ENCODE measurements at places on chromosomes 2 and 18.

GRCh38 chr2:232321156-232321816, 57.3 kb upstream of the ALPP start:
- no peak for DNase-seq

DNA sequence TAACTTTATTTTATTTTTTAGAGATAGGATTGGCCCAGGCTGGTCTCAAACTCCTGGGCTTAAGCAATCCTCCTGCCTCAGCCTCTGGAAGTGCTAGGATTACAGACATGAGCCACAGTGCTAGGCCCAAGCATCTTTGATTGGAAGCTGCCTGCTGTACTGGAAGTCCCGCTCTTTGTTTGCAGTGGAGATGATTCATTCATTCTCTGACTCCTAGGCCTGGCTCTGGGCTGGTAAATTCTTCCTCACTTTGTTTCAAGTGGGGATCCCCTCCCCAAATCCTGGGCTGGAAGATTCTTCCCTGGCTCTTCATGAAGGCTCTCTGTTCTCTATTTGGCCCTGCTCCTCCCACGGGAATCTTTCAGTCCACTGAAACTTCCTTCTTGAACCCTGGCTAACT, 81.9 kb downstream of the NEURL3 start:
- DNase-seq = no peak

DNA sequence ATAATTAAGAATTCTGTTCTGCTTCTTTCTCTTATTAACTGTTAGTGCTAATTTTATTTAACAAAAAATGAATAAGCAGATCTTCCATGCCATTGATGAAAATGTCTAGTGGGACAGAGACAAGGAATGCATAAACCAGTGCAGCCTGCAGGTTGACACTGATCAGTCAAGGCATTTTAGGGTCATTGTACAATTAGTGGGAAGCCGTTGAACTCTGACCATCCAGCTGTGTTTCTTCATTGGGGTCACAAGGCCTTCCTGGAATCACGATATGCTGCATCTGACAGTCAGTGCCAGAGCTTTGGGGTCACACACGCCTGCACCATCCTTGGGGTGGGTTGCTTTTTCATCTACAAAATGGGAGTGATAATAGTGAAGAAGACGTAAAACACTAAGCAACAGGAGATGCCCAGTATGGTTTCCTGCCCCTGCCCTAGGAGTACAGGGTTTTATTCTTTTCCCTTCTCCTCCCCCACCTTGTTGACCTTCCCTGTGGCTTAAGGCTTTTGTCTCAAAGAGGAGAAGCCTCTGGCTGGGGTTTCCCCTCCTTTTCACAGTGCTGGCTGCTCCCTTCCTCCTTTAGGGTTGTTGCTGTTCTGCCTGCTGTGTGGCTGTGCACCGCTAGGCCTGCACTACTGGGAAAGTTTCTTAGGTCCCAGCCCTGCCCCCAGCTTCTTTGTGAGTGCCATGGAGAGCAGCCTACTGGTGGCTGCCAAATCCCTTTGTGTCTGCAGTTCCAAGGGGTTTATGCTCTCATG, 245.6 kb downstream of the TPGS2 start:
- no peak for DNase-seq

GRCh38 chr2:85611705-85612587, at the start of gene C2orf68:
Gene C2orf68 (minus strand): TSS chr2:85612066. CDS start chr2:85611984, 82 bp downstream.
- peak; percentile 93 for DNase-seq

DNA sequence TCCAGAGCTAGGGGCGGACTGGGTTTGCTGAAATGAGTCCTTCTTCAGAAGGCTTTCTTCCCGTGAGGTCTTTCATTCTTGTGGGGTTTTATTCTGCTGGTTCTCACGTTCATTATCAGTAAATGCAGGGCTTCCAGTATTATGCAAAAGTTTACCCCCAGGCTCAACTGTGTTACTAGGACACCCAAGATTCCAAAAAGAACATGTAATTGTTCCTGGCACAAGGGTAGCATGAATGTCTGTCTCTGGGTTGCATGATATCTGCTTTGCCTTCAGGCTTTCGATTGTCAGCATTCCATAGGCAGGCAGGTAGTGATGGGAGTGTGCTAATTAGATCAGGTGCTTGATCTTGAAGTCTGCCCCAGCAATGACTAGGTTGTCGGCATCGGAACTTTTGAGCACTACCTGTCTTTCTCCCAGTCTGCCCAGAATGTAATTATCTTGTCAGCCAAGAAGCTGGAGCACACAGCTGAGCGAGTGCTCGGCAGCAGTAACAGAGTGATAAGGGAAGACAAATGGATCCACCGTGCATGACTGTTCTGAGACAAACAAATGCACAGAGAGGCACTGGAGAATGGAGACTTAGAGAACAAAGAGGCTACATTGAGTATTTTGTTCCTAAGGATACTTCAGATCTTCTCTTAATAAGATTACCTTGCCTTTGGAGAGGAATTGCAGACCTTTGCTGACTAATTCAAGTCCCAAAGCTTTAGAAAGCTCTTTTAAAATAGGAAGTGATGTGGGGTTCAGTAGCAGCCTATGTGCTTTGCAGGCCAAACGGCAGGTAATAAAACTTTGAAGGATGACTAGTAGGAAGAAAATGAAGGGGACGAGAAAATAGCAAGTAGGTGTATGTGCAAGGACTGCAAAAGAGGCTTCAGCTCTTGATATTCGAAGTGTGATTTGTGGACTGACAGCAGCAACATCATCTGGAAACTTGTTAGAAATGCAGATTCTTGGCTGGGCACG, 41.9 kb downstream of the ITGB6 start:
- no peak for DNase-seq

GRCh38 chr2:240397542-240397916, 37.9 kb upstream of the GPC1 start:
- DNase-seq = no peak

DNA sequence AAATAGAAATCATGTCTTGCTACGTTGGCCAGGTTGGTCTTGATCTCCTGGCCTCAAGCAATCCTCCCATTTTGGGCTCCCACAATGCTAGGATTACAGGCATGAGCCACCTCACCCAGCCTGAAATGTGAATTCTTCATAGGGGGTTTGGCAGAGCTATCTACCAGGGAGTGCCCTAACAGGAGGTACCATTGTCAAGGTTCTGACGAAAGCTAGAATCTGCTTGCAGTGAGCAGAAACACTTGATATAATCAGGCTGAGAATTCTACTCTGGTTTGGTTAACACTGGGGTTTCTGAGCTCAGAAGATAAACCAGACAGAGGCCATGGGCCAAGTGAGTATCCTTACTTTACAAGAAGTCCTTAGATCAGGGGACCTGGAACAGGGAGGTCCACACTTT, 7.2 kb upstream of the LAMA3 start:
- DNase-seq = no peak

DNA sequence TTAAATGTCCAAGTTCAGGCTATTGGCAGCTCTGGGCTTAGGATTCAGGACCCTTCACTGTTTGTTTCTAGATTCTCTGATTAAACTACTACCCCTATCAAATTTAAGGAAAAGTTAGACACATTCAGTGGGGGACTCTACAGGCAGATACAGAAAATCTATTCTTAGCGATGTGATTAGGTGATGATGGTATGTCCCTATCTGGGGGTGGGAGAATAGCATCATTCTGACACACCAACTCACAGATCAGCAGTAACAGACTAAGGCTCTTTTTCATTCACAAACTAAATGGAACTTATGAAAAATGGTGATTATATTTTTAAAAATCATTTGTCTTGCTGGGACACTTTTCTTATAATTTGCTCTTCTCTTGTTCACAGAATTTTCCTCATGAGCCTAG, 232.9 kb upstream of the CDH2 start:
- DNase-seq = no peak

DNA sequence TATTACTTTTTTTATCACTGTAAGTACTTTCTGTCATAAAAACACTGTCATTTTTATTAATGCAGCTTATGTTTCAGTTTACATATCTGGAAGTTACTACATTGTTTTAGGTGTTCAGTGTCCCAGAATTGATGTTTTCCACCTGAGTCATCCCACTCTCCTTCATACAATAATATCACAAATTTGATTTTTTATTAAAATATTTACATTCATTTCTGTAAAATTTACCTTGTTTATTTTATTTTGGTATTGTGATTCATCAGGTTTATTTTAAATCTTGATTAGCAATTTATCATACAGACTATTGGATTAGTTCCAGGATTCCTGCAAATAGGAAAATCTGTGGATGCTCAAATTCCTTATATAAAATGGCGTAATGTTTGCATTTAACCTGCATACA, 1662.9 kb downstream of the SUCLG1 start:
- DNase-seq = no peak

DNA sequence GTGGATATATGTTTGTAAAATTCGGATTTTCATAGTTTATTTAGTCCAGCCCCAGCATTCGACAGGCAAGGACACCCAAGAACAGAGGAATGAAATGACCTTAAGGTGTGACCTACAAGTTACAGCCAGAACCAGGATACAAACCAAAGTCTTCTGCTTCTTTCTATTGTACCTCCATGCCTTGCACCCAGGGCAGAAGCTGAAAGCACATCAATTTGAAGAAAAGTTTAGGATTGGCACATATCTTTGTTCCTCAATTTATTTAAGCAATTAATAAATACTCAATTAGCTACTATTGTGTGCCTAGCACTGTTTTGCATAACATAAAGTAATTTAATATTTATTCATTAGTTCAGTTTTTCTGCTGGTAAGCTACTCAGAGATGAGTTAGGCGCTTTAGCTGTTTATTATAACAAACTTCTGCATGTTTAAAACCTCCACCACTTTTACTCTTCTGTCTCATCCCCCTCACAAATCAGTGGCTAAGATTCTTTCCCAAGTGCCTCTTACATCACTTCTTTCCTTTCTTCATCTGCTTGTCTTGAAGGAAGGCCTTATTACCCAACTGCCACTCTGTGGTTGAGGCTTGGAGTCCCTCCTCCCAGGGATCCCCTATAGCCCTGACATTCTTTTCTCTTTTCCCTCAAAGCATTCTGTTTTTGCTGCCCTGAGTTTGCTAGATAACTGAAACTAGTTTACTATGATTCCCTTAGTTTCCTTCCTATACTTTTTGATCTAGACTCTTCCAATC, 37.1 kb upstream of the DARS1 start:
- DNase-seq = no peak

GRCh38 chr18:48310999-48311398, 98.2 kb downstream of the ZBTB7C start:
- no peak for DNase-seq

GRCh38 chr2:24881623-24882022, 38.4 kb downstream of the ADCY3 start:
- DNase-seq = no peak

GRCh38 chr18:66317243-66318090, 286.4 kb downstream of the CDH19 start:
- DNase-seq = no peak

GRCh38 chr18:48814490-48815178, 136.1 kb downstream of the SMAD7 start:
- peak; percentile 66 for DNase-seq

DNA sequence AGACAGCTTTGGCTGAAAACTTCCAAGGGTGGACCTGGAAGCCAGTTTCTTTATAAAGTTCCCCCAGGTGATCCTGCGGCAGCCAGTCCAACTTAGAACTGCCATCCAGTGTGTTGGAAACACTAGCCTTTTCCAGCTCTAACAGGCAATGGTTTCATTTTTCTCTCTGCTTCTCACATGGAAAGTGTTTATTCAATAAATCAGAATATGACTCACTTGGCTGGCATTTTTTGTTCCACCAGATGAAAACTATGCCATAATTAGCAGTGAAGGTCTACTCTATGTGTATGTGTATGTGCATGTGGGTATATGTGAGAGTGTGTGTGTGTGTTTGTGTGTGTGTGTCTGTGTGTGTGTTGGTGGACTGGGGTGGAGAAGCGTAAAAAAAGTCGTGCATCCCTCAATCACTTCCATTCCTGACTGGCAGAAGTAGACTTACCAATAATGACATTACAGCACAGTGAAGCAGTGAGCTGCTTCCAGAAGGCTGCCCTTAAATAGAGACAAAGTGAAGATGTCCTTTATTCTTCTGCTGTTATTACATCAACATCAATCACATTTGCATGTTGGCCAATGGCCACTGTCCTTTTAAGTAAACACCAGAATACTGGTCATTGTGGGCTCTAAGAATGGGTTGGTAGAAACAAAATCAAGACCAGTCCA, 90.9 kb upstream of the SETBP1 start:
- no peak for DNase-seq

GRCh38 chr2:147031897-147032296, 812.9 kb upstream of the ACVR2A start:
- DNase-seq = no peak

DNA sequence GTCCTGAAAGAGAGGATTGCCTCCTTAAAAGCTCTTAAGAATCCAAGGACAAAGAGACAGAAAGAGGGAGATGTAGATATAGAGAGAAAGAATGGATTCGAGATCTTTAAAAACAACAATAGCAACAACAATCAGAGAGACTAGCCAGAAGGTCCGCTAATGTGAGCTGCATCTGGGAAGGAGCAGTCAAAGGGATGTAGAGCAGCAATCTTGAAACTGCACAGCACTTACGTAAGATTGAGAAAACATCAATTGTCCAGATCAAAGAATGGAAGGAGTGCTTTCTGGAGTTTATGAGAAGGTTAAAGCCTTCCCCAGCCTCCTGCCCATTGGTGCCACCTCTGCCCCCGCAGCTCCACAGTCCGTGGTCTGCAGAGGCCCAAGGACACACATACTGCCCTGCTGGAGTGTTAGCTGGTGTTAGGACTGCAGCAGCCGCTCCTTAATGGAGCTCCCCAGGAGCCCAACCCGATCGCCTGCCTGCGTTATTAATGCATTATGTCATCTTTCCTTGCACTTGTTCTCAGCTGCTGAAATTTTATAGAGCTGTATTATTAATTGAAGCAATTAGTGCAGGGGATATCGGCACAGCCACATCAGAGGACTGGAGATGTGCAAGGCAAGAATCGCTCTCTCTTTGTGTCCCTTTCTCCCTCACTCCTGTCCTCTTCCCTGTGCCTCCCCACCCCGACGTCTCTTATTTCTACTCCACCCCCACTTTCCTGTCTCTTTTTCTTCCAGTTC, 94.2 kb upstream of the STPG4 start:
- no peak for DNase-seq

DNA sequence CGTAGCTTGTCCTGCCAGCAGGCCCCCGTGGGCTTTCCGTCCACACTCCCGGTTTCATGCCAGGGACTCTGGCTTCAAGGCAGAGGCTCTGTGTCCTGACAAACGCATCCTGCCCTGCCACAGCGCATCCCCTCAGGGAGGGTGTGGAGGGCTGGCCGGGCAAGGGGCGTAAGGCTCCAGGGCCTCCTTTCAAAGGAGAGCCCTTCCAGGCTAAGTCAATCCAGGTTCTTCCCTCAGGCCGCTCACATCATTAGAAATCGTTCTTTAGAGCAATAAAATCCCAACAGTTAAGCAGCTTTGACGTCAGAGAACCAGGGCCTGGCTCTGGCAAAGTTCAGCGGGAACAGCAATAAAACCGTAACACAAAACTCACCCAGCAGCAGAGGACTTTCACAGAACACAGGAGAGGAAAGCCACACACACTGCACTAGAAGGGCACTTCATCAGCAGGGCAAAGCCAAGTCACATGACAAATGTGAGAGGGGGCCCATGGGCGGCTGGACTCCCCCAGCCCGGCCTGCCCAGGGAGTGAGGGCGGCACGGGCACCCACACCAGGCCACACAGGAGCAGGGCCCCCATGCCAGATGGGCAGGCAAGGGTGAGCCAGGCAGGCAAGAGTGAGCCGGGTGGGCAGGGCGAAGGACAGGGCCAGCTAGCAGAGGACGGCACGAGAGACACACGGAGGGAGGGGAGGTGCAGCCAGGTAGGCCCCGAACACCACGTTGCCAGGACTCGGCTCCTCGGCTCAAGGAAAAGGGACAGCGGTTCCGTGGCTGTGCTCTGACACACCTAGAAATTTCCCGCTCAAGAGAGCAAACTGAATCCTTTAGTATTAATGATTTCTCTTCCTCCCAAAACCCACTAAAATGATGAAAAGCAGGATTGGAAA, 52.0 kb downstream of the HDAC4 start:
- no peak for DNase-seq
